ENCODE measurements at places on chromosomes 6 and 20.

GRCh38 chr6:142303176-142303533 lies 1.3 kb downstream of the ADGRG6 start:
- DNase-seq, result no peak

- peak; percentile 40 for DNase-seq
Measured at GRCh38 chr6:20876036-20876435, 341.8 kb downstream of the CDKAL1 start.

- no peak for DNase-seq
Measured at GRCh38 chr6:163014736-163015135, 287.0 kb downstream of the PACRG start.

GRCh38 chr6:31321005-31321707 lies 35.8 kb downstream of the HLA-B start:
- DNase-seq, result no peak

DNA sequence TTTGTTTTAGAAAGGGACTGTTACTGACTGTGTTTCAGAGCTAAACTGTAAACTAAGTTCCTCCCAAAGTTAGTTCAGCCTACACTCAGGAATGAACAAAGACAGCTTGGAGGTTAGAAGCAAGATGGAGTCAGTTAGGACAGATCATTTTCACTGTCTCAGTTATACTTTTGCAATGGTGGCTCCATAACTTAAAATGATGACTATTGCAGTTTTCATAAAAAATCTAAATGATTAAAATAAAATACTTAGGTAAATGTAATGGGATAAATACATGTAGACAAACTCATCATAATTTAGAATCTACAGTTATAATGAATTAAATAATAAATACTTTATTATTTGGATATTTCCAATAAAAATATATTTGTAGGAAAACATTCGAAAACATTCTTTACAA lies 590.6 kb downstream of the EPHA7 start:
- no peak for DNase-seq

- DNase-seq, result no peak
Measured at GRCh38 chr6:90365002-90365401, 68.4 kb upstream of the BACH2 start.

DNA sequence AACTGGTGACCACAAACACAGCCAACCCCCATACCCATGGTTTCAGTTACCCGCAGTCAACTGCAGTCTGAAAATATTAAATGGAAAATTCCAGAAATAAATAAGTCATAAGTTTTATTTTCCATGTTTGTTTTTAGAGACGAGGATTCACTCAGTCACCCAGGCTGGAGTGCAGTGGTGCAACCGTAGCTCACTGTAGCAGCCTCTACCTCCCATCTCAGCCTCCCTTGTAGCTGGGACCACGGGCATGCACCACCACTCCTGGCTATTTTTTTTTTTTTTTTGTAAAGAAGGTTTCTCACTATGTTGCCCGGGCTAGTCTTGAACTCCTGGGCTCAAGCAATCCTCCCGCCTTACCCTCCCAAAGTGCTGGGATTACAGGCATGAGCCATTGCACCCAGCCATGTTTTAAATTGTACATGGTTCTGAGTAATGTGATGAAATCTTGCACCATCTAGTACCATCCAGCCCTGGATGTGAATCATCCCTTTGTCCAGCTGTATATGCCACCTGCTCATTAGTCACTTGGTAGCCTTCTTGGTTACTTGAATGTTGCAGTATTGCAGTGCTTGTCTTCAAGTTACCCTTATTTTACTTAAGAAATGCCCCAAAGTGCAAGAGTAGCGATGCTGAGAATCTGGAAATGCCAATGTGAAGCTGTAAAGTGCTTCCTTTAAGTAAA lies 14.5 kb downstream of the CSNK2A1 start:
- peak; percentile 53 for DNase-seq

- no peak for DNase-seq
Measured at GRCh38 chr6:39947611-39948068, 13.4 kb upstream of the MOCS1 start.

- no peak for DNase-seq
Measured at GRCh38 chr6:50834929-50835410, 16.3 kb downstream of the TFAP2B start.

- DNase-seq, result no peak
Measured at GRCh38 chr6:52019092-52019491, 68.3 kb downstream of the PKHD1 start.

DNA sequence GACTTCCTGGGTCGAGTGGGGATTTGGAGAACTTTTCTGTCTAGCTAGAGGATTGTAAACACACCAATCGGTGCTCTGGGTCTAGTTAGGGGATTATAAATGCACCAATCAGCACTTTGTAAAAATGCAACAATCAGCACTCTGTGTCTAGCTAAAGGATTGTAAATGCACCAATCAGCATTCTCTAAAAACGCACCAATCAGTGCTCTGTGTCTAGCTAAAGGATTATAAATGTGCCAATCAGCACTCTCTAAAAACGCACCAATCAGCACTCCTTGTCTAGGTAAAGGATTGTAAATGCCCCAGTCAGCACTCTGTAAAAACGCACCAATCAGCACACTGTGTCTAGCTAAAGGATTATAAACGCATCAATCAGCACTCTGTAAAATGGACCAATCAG lies 209.0 kb upstream of the SLC35B3 start:
- DNase-seq, result no peak

- DNase-seq, result peak; percentile 94
Measured at GRCh38 chr6:111589366-111589765, 16.3 kb downstream of the TRAF3IP2 start.

DNA sequence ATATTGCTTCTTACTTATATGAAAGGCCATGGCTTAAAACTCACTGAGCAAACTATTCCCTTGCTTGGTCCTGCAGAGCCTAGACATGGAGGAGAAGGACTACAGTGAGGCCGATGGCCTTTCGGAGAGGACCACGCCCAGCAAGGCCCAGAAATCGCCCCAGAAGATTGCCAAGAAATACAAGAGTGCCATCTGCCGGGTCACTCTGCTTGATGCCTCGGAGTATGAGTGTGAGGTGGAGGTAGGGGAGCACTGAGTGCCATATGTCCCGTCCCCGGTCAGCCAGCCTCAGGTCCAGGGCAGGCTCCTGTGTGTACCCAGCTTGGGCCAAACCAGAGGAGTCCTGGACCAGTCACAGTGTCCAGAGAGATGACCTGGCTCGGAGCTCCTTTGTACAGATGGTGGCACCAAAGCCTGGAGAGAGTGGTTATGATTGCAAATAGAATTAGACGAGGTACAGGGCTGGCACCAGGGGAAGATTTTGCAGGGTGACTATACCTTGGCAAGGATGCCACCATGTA lies 21.0 kb downstream of the EPB41L1 start:
- DNase-seq, result no peak

GRCh38 chr6:65646544-65646943 lies 60.5 kb downstream of the EYS start:
- DNase-seq, result no peak
